ENCODE measurements at places on chromosomes 16 and 17.

DNA sequence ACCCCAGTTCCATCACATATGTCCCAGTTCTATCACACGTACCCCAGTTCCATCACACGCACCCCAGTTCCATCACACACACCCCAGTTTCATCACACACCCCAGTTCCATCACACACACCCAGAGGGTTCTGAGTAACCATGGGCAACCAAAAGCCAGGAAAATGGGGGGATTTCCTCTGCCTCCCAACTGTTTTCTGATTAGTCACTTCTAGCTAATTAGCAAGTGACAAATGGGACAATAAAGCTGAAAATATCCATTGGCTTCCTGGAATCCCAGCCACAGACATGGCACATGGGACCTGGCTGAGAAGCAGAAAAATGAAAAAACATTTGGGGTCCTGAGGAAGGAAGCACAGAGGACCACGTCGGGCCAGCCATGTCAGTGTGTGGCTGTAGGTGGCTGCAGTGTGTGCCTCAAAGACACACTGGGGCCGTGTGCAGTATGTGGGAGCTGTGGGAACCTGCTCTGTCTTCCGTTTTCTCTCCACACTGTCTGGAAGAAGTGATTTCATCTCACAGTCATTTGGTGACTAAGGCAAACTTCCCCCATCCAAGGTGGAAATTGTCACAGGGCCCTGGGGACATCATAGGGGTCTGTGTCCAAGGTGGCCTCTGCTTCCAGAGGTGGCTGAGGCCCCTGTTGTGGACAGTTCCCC is 106.7 kb downstream of the CMIP start:
- peak; percentile 46 for DNase-seq

GRCh38 chr17:39578272-39578671 is 29.4 kb downstream of the NEUROD2 start:
- no peak for DNase-seq

DNA sequence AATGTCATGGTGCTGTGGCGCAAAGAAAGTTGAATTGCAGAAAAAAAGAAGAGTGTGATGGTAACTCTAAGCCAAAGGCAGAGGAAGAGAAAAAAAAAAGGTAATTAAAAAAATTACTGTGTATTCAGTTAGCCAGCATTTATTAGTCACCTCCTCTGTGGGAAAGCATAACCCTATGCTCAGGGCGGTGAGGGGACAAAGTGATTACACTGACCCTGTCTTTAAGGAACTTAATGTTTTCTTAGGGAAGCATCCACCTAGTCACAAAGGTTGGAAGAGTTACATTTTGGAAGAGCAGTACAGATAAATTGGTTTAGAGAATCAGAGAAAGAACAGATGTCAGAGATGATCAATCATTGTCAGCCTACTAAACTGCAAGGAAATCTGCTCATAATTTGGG is 410.3 kb downstream of the CDH11 start:
- DNase-seq, result no peak

- DNase-seq, result peak; percentile 45
These were observed 7.1 kb upstream of the LGALS3BP start for GRCh38 chr17:78986649-78987328.

- DNase-seq, result peak; percentile 49
These were observed 3.6 kb upstream of the XAF1 start for GRCh38 chr17:6752068-6752909.

- peak; percentile 74 for DNase-seq
These were observed 12.8 kb upstream of the ADCY7 start for GRCh38 chr16:50253514-50253910.

DNA sequence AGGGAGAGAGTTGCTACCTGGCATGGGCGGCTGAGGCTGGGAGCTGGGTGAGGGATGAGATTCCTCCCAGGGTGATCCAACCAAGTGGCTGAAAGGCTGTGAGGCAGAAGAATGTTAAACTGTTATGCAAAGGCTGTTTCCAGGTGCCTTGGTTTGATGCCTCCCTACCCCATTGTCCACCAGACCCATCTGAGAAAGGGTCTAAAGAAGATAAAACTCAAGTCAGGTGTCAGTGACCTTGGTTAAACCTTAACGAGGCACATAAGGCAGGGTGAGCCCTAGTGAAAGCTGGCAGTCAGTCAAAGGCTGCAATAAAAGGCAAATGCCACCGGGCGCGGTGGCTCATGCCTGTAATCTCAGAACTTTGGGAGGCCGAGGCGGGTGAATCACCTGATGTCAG is 23.8 kb downstream of the LDHD start:
- DNase-seq, result no peak

DNA sequence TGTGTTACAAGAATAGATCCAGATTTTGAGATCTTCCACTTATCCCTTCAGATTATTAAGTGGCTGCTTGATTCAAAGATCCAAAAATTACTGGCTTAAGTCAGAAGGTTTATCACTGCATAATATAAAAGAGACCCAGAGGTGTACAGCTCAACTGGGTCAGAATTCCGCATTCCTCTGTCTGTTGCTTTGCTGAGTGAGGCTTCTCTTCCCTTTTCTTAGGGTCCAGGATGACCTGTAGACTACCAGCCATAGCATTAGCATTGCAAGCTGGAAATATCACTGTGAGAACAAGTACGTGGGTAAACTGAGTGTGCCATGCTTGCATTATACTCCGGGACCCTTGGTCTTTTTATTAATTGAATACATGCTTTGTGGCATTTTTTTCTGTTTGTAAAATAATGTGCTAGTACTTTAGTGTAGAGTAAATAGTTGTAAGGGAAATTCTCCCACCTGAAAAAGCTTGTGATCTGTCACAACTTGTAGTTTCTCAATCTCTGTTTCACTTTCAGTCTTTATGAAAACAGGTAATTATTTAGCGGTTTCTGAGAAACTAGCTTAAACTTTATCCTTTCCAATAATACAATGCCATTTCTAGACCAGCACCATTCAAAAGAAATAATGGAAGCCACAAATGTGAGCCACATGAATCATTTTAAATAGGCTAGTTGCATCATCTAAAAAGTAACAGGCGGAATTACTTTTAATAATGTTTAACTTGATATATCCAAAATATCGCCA is 61.6 kb downstream of the TNRC6C start:
- no peak for DNase-seq

DNA sequence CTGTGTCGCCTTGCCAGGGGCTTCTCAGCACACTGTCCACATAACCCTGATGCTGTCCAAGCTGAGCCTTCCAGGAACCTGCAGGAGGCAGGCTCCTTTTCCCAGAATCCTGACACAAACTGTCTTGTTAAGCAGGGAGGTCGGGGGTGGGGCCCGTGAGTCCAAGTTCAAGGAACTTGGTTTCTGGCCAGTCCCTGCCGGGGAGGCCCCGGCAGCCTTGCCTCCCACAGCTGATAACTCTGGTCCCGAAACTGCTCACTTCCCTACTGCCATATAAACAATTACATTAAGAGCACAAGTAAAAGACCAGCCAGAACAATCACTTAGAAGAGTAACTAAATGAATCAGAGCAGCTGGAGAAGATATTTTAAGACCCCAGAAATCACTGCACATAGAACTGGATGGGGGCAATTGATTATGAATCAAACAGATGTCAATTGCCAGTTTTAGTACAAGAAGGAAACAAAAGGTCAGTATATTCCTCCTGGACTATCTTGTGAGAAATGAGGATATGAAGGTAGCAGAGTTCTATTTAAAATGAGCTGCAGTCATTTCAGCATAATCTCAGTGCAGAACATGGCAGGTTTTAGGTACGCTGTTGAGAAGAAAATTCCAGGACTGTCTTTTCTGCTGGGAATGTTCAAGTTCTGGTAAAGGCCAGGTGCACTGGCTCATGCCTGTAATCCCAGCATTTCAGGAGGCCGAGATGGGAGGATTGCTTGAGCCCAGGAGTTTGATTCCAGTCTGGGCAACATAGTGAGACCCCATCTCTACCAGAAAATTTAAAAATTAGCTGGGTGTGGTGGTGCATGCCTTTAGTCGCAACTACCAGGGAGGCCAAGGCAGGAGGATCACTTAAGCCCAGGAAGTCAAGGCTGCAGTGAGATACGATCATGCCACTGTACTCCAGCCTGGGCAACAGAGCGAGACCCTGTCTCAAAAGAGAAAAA is 169.8 kb downstream of the PITPNC1 start:
- DNase-seq, result no peak

- DNase-seq, result no peak
These were observed 8.2 kb downstream of the FMNL1 start for GRCh38 chr17:45229681-45230409.

DNA sequence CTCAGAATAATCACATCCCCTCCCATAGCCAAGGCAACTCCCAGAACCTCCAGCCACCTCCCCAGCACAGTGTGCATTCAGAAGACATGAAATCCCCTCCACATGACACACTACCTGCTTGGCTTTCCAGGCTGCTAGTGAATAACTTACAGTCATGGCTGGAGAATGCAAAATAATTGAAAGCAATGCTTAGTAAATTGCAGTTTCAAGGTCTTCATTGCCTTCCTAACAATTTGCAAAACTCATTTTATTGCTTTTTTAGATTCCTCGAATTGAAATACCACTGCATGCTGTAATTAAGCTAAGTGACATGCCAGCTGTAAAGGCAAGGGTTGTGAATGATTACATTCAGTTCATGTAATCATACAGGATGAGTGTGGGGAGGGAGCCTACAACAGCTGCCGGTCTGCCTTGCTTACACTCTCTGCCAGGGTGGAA is 29.0 kb upstream of the HOXB13 start:
- DNase-seq, result no peak

- no peak for DNase-seq
These were observed 52.0 kb upstream of the AMZ2 start for GRCh38 chr17:68195667-68196393.

- peak; percentile 57 for DNase-seq
These were observed 257 bp downstream of the SNAI3 start for GRCh38 chr16:88686062-88686438.

DNA sequence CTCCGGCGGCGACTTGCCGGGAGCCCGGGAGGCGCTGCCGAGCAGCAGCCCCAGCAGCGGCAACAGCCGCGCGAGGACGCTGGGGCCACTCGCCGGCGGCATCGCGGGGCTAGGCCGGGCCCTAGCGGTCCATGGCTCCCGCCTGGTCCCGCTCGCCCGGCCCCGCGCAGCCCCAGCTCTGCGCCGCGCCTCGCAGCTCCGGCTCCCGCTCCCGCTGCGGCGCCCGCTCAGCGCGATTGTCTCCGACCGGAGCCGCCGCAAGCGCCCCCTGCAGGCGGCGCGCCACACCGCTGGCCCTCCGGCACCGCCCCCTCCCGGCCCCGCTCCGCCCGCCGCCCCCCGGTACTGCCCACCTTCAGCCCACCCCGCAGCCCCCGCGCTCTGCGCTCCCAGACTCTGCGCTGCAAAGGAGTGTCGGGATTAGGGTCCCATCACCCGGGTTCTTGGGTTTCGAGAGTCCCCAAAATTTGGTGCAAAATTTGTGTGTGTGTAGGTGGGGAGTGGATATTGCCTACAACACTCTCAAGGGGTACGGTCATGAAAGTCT is at the start of gene FAM171A2:
Gene FAM171A2, minus strand, starts transcription at position 241 of the 547 bp plus-strand sequence. Its CDS starts 139 bp downstream, at position 102.
- peak; percentile 72 for DNase-seq

DNA sequence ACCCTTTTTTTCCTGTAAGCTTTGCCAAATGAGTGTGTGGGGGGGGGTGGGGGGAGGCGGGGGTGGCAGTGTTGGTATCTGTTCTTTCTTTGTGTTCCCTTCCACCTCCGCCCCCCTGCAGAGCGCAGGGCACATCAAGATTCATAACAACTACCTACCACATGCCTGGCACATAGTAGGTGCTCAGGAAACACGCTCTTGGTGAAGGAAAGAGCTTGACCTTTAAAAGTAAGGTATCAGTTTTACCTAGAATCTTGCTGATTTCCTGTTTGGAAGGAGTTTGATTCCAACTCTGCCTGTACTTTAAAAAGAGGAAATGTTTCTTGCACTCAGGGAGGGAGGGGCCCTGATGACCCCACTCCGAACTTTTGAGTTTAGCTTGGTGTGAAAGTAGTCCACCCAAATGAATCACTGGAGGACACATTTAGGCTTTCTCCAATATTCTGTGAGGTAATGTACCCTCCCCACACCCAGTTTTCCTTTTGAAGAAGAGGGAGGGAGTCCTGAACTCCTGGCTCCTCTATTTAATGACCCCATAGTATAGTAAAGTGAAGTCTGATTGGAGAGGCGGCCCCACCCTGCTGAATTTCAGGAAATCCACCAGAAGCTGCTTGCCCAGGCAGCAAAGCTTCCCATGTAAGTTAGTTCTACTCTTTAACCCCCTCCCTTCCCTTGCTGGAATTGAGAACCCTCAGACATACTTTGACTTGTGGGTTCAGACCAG is 560 bp upstream of the FAM20A start:
- DNase-seq, result no peak

DNA sequence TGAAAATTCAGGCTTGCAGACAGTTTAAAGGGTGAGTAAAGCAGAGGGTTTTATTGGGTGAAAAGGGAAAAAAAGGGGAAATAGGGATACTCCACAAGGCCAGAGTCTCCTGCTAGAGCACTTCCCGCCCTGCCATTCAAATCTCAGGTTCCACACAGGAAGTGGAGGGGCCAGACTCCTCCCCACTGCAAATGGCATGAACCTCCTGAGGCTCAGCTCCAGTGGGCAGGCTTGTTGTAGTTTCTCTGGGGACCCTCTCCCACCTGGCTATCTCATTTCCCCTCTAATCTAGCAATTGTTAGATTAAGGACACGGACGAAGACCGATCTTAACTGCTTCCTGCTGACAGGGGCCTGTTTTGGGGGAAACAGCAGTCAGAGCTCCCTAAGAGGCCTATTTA is 43.4 kb downstream of the TAOK1 start:
- peak; percentile 28 for DNase-seq

DNA sequence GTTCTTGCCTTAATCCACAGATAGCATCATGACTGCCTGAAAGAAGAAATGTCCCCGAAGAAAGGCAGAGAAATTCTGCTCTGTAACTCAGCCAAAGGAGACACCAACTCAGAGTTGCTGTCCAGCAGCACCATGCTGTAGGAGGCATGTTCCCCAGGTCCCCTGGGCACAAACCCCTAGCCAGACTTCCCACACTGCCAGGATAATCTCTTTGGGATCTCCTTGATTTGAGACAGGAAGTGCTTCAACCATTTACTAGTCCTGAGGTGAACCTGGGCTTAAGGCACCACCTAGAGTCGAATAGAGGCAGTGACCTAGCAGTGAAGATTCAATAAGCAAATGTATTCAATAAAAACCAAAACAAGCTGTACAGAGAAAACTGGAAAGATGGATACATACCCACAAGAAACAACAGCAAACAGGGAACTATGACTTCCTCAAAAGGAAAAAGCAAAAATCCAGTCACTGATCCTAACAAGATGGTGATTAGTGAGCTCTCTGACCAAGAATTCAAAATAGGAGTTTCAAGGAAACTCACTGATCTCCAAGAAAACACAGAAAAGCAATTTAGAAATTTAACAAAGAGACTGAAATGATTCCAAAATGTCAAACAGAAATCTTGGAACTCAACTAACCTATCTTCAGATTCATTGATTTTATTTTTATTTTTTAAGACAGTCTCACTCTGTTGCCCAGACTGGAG is 5.7 kb downstream of the OR4D2 start:
- peak; percentile 76 for DNase-seq

- DNase-seq, result peak; percentile 50
These were observed 90.7 kb upstream of the TMEM97 start for GRCh38 chr17:28228109-28228840.
